Tibial nerve (tissue), 4 donors: ENCODE measurements at places on chromosomes 11 and 22. TPM values are rescaled to one million over a fixed set of nuclear protein-coding genes. Genes with fewer than 3 reads are reported as not detected.

SCN4B gene
- 0.90 TPM for total RNA-seq

DNA sequence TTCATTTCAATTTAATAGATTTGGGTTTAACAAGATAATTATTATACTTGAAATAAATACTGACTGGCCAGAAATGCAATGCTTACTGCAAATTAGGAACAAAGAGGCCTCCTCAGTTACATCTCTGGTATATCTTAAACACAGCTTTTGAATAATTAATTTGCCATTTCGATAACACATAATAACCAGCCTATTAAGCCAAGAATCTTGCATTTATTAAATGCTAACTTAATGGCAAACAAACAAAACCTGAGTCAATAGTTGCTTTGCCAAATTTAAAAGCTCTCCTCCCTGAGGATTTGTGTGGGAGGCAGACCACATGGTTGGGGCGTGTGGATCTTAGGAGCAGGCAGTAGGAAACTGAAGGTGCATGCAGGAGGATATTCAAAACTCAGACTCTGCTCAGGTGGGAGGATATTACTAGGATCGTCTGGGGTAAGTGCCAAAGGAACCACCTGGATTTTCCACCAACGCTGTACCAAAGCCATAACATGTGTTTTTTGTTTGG is 17.9 kb upstream of the FJX1 start:
- no peaks in the 10 kb centered on the region for H3K36me3 ChIP-seq
- H3K4me3 ChIP-seq: no peak overlapping the region
- no peaks in the 10 kb centered on the region for H3K4me1 ChIP-seq
- no peaks in the 10 kb centered on the region for H3K27me3 ChIP-seq
- H3K27ac ChIP-seq: no peak overlapping the region

DNA sequence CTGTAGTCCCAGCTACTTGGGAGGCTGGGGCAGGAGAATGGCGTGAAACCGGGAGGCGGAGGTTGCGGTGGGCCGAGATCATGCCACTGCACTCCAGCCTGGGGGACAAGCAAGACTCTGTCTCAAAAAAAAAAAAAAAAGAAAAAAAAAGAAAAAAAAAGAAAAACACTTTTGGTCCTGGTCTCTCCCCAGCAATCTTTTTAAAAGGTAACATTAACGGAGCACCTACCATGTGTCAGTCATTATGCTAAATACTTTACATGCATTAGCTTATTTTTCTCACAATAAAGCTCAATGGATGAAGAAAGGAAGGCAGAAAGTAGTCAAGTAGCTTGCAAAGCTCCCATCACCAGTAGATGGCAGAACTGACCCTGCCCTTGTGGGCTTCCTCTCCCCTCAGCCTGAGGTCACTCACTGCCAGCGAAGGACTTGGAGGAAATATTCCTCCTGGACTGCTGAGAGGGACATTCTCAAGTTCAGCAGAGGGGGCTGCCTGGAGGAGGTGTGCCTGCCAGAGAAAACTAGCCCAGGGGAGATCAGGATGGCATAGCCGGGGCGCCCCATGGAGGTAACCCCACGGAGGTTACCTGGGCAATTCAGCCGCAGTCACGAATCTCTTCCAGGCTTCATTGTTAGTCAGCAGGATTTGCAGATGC is 15.5 kb downstream of the APOL3 start:
- H3K36me3 ChIP-seq: no peaks in the 10 kb centered on the region
- peaks cover 42% of the 10 kb centered on the region for H3K4me1 ChIP-seq
- H3K27ac ChIP-seq: peak overlapping the region; percentile 20
- H3K27me3 ChIP-seq: no peaks in the 10 kb centered on the region
- no peak overlapping the region for H3K4me3 ChIP-seq

DNA sequence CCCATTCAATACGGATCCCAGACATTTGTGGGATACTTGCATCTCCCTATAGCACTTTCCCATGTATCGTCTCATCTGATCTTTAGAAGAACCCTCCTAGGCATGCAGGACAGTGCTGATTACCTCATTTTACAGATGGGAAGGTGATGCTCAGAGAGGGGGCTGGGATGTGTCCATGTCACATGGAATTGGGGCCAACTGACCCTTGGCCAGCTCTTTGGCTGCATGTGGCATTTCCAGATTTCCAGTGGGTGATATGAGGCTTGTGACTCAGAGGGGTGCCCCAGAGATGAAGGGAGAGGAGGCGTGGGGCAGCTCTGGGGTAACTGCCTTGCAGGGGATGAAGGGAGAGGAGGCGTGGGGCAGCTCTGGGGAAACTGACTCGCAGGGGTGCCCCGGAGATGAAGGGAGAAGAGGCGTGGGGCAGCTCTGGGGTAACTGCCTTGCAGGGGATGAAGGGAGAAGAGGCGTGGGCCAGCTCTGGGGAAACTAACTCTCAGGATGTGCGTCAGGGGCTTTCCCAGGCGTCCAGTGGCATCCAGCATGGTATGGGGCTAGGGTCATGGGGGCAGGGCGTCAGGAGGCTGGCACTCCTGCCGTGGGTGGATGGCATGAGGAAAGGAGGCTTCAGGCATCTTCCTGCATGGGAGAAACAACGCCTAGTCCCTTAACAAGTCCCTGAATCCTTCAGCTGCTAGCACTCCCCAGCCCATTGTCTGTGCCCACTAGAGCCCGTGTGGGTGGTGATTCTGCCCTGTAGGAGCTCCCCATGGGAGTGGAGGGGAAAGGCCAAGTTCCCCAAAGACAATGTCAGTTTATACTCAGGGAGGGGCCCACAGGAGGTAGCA is 11.9 kb upstream of the CERK start:
- no peaks in the 10 kb centered on the region for H3K4me1 ChIP-seq
- no peaks in the 10 kb centered on the region for H3K36me3 ChIP-seq
- H3K27me3 ChIP-seq: no peaks in the 10 kb centered on the region
- no peak overlapping the region for H3K4me3 ChIP-seq
